ENCODE measurements at places on chromosomes 11 and 22. TPM values are rescaled to one million over a fixed set of nuclear protein-coding genes. Genes with fewer than 3 reads are reported as not detected.

DNA sequence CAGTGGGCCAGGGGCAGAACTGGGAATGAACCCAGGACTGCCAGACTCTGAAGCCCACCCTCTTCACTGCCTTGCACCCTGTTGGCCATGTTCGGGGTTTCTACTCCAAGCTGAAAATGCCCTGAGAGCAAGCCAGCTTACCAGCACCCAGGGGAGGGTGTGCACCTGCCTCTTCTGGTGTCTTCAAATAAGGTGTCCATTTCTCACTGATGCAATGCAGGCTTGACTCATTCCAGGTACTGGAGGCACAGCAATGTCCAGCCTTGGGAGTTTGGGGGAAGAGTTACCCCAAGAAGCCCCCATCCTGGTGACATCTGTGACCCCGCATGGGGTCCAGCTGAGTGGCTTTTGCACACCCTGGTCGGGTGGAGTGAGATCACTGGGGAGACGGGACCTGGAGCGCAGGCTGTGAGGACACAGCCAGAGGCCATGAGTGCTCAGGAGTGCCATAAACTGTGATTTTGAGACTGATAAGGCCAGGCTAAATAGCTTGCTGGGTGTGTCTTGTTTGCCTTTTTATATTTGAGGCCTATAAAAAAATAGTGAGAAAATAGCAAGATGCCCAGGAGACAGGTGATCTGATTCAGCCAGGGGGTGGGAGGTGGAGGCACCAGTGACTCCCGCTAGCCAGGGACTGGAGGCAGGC, 4.6 kb upstream of the CERK start:
- DNase-seq, result no peak

The MAP6 gene
- 6.0 TPM for total RNA-seq

The PARVG gene
- total RNA-seq, result not detected

DNA sequence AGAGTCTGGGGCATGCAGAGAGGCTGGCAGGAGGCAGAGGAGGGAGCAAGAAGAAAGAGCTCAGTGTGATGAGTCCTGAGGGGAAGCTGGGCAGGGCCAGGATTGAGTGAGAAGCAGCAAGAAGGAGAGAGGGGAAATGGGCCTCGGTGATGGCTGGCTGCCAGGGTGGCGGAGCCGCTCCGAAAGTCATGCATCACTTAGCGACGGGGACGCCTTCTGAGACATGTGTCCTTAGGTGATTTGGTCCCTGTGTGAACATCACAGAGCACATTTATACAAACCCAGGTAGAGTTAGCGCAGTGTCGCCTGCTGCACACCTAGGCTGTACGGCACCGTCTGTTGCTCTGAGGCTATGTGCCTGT, 15.1 kb downstream of the TBC1D22A start:
- no peak for DNase-seq

DNA sequence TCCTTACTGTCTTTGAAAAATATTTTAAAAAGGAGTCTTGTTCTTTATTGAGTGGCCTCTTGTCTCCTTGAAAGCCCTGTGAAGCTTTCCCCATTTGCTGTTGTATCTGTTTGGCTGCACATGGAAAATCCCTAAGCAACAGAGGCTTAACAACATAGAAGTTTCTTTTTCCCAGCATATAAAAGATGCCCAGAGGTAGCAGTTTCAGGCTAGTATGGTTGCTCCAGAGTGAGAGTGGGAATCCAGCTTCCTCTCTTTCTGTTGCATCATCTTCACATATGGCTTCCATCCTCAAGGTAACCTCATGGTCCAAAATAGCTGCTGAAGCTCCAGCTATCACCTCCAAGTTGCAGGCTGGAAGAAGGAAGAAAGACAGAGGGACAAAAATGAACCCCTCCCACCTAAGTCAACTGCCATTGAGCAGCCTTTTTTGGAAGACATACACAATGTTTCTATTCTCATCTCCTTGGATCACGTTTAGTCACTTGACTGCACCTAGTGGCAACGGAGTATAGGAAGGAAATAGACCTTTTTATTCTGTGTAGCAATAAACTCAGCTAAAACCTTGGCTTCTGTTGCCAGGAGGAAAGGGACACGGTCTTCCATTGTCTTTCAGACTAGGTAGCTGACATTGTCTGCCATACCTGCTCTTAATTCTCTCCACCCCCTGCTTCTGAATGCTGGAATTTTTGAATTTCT, 5.3 kb downstream of the CSF2RB start:
- DNase-seq, result no peak

DNA sequence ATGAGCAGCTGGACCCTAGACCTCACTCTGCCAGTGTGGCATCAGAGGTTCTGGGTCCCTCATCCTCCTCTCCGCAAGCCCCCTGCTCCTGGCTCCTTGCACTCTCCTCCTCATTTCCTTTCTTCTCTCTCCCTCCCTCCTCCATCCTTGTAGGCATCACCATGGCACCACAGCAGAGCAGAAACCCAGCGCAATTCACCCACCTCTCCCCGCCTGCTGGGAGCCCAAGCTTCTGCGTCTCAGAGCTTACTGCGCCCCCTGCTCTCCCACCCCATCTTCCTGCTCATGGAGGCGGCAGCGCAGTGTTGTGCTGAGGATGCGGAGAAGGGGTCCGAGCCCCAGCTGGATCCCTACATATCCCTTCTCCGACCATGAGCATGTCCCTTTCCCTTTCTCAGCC, 1.7 kb downstream of the CHRM1 start:
- no peak for DNase-seq

GRCh38 chr11:35861191-35861590, 82.7 kb upstream of the LDLRAD3 start:
- no peak for DNase-seq

DNA sequence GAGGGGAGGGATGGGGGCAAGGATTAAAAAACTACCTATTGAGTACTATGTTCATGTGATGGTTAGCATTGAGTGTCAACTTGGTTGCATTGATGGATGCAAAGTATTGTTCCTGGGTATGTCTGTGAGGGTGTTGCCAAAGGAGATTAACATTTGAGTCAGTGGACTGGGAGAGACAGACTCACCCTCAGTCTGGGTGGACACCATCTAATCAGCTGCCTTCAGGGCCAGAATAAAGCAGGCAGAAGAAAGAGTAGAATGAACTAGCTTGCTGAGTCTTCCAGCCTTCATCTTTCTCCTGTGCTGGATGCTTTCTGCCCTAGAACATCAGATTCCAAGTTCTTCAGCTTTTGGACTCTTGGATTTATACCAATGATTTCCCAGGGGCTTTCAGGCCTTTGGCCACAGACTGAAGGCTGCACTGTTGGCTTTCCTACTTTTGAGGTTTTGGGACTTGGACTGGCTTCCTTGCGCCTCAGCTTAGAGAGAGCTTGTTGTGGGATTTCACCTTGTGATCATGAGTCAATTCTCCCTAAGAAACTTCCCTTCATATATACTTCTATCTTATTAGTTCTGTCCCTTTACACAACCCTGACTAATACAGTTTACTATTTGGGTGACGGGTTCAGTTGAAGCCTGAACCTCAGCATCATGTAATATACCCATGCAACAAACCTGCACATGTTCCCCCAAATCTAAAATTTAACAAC, 70.2 kb downstream of the MTNR1B start:
- no peak for DNase-seq

Measured in progenitor cell of endocrine pancreas (in vitro differentiated cells).